RKO (cell line): ENCODE measurements at places on chromosomes 16 and 17.

GRCh38 chr17:60439501-60439900 is 17.2 kb downstream of the CHCT1 start:
- peak; percentile 8 for DNase-seq

DNA sequence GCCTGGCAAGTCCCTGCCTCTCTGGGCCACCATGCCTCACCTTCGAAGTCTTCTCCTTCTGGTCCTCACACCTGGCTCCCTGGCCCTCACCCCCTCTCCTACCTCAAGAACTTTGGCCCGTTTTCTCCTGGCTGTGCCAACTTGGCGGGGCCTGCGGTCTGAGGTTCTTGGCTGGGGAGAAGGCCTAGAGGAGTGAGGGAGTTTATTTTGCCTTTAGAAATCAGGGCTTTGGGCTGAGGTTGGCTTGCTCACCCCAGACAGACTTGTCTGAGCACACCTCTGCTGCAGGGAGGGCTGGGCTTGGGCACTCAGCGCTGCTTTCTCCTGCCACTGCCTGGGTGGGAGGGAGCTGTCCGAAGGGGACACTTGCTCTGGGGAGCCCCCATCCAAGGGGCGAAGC is 23.3 kb upstream of the TAC4 start:
- no peak for DNase-seq

- DNase-seq = no peak
These were observed 31.7 kb upstream of the ETV4 start for GRCh38 chr17:43577664-43578403.

DNA sequence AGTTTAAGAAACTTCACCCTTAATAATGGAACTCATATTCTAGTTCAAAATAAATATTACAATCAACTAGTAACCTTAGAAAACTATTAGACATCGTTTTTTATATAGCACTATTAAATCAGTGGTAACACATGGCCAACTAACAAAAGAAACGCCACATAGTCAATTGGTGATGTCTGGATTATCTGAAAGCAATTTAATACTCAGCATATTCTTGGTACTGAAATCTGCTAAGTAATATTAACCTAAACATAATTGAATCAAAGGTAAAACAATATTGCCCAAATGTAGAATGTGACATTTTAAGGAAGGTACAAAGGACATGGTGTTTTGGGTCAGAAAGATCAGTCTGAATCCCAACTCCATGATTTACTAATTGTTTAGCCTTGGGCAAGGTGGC is 11.1 kb upstream of the RSL1D1 start:
- no peak for DNase-seq

DNA sequence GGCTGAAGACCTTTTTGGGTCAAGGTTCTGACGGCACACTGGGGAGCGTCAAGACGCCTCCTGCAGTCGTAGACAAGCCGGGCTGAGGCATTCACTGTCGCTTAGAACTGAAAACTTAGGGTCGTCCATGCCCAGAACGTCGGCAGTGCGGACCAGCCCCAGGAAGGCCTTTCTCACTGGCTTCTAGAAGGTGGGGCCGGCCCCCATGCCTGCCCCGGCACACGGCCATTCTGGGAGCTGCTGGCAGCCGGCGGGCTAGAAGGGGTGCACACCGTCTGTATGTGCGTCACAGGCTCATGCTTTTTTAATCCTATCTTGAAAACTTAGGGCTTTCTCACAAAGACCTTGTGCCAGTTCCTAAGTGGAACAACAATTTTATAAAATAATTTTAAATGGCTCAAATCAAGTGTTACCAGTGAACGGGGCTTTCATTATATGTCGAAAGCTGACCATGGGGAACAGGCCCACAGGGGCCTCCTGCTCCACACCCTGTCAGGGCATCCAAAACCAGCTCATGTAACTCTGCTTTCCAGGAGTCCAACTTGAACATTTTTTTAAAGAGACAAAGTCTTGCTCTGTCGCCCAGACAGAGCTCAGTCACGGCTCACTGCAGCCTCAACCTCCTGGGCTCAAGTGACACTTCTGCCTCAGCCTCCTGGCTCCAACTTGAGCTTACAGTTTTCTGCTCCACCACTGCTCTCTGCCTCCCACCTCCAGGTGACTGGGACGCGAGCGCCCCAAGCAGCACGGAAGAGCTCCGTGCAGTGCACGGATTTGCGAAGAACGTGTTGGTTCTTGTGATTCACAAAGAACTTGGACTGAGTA is 111.2 kb downstream of the ANKRD11 start:
- DNase-seq = no peak
